ENCODE measurements at places on chromosomes 11 and 22. TPM values are rescaled to one million over a fixed set of nuclear protein-coding genes. Genes with fewer than 3 reads are reported as not detected.

The HTR3B gene
- polyA plus RNA-seq, result not detected

The HEPACAM gene
- not detected for polyA plus RNA-seq

The ACTN3 gene
- polyA plus RNA-seq, result not detected

The ASCL2 gene
- 0.70 TPM for polyA plus RNA-seq

The DMC1 gene
- polyA plus RNA-seq, result not detected

The FREY1 gene
- not detected for polyA plus RNA-seq

The SLC6A5 gene
- polyA plus RNA-seq, result not detected

The NPAT gene
- 37.5 TPM for polyA plus RNA-seq

The TMEM126A gene
- 69.7 TPM for polyA plus RNA-seq

The KCNJ5 gene
- not detected for polyA plus RNA-seq

The AKIP1 gene
- polyA plus RNA-seq, result 10.4 TPM

The BEST1 gene
- polyA plus RNA-seq, result 1.4 TPM

The ZBTB16 gene
- 124 TPM for polyA plus RNA-seq
